GM18507 (cell line): ENCODE measurements at places on chromosomes 5 and 9.

- no peak for DNase-seq
Measured at GRCh38 chr5:147743678-147744374, 38.7 kb downstream of the JAKMIP2 start.

GRCh38 chr5:168727547-168727946 lies 148.4 kb upstream of the PANK3 start:
- DNase-seq: no peak

- DNase-seq: no peak
Measured at GRCh38 chr9:99592834-99593574, 228.7 kb upstream of the NR4A3 start.

GRCh38 chr5:11449217-11449616 lies 455.0 kb downstream of the CTNND2 start:
- DNase-seq: no peak

GRCh38 chr5:81140943-81141342 lies 92.2 kb upstream of the CKMT2 start:
- no peak for DNase-seq

- no peak for DNase-seq
Measured at GRCh38 chr9:99823681-99824377, 2.1 kb downstream of the NR4A3 start.

DNA sequence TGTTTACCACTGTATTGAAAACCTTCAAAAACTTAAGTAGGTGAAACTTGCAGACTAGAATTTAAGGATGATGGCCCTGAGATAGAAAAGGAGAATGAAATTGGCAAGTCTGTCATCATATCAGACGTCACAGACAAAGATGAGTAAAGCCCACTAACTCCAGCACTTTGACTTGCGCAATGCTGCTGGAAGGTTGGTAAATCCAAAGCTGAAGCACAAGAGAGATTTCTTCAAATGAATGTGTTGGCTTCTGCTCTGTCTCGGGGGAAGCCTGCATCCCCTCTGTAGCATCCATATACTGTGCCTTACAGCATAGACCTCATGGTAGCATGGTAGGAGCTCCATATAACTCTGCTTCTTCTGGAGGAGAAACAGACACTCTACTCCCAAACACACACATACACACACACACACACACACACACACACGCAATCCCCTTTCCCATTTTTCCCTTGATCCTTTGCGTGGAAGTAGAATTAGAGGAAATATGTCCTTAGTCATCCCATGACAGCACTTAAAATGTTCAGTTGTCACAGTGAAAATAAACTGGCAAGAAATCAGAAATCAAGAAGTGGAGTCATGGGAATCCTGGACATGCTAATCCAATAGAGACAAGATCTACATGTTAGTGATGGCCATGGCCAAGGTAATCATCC lies 241.5 kb downstream of the NR3C1 start:
- no peak for DNase-seq

DNA sequence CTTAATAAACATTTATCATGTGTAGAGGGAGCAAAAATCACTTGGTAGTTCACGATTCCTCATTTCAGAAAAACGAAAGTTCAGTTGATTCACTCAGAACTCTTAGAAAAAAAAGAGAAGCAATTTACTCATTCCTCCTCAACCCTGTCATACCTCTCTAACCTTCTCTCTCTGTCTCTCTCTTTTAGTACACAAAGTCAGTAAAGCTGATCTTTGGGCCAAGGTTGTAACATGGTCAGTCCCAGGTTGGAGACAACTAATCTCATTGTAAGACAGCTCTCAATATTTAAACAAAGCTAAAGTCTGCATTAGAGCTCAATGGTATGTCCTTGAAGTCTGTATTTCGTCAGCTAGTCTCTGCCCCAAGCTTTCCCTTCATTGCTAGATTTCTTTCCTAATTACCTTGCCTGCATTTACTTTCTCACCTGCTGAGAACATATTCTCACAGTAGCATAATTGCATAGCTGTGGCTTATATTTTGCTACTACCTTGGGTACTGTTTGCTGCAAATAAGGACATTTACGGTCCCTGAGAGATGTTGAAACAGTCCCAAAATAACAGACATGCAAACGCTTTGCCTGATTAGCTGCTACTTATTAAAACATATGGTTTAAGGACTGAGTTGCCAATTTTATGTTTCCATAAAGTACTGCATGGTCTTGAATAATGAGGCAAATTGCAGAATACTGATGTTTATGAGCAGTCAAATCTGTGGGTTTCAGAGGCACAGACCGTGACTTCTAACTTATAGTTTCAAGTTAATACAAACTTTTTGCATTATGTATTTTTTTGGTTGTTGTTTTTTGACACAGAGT lies 138.3 kb downstream of the GPBP1 start:
- DNase-seq: no peak

- no peak for DNase-seq
Measured at GRCh38 chr5:56232538-56232937, 592 bp downstream of the ANKRD55 start.

DNA sequence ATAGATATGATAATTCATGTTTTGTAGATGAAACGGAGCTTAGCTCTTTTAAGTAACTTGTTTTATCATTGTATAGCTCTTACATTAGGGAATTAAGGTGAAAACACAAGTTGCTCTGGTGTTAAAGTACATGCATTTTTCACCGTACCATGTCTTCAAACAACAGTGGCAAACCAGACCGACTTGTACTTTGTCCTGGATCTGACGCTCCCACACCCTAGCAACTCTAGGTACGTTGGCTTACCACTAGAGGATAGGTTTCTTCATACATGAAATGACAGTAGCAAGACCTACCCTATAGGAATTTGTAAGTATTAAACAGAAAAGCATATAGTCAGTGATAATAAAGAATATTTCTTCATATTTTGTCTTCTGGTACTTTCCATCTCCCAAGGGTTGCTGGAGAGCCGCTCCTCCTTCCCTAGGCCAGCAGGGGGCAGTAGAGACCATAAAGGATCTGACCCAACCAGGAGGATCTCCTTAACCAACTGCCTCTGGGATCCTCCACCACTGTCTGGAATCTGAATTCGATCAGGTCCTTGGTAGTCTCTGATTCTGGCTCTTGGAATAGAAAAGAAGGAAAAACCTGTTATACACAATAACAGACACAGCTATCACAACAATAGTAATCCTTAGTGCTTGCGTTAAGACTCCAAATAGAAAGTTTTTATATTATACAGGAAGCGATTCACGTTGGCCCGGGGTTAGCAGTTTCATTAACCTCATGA lies 136.7 kb downstream of the CAVIN4 start:
- DNase-seq: peak; percentile 26

DNA sequence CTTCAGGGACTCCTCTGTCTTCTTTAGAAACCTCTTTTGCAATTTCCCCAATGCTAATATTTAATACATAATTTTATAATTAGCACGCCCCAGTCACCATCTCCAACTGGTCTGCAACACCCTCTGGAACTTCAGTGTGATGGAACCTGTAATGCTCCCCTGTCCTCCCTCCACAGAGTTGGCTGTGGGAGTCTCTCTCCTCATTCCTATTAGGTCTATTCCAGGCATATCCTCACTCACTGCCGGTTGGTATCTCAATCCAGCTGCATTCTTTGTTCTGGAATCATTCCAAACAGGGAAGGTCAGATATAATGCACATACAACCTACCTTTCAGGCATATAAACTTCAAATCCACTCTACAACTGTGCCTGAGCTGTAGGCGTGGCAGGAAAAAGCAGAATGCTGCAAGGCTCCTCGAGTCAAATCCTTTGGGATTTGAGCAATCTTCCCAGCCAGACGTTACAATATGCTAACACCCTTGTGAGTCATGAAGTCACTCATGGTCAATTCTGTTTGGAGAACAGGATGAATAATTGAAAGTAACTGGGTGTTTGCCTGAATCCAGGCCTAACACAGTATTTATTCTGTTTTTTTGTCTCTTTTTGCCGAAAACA lies 293.8 kb downstream of the CWC27 start:
- no peak for DNase-seq

DNA sequence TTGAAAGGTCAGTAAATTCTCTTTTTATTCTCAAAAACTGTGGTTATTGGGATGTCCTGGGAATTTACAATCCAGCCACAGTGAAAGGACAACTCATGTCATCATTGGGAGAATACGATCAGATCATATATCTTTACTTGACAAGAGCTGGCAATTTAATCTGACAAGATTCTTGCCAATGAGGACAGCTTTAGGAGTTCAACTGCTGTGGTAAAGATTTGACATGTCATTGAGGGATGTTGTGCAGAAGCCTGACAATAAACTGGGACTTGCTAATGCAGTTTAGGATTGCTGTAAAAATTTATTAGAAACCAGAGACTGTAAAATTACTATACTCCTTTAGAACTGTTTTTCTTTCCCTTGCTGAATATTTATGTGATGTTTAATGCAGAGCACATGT lies 1131.0 kb downstream of the MAT2B start:
- DNase-seq: no peak

- DNase-seq: no peak
Measured at GRCh38 chr5:55724281-55724680, 12.2 kb upstream of the SLC38A9 start.

DNA sequence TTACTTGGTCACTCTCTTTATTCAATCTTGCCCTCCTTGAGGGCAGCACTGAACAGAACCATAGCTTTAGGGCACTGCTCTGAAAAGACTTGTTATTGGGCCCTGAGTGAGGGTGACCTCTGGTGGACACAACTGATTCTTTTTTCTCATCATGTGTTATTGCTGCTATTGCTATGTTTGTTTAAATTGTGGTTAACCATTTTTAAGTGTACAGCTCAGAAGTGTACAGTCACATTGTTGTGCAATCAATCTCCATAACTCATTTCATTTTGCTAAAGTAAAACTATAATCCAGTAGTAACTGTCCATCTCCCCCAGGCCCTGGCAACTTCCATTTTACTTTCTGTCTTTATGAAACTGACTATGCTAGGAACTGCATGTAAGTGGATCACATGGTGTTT lies 351.1 kb upstream of the RIOK2 start:
- DNase-seq: peak; percentile 9

GRCh38 chr9:124657516-124657915 lies 113.6 kb downstream of the NR6A1 start:
- no peak for DNase-seq

GRCh38 chr5:125202353-125202752 lies 455.9 kb upstream of the ZNF608 start:
- DNase-seq: no peak

DNA sequence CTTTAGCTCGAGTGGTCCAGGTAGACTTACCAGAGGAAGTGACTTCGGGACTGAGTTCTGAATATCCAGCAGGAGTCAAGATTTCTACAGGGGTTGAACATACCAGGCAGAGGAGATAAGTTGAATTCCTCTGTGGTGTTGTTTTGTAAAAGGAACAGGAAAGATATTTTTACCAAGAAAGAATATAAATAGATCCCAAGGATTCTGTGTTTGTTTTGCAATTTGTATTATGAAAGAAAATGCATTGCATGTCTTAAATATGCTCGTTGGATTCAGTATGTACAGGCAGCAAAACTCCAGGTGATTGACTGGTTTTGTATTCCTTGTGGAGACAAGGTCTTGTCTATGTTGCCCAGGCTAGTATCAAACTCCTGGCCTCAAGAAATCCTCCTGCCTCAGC lies 197.8 kb downstream of the FRMD3 start:
- DNase-seq: no peak

- DNase-seq: no peak
Measured at GRCh38 chr5:114314061-114314460, 47.8 kb upstream of the KCNN2 start.

GRCh38 chr9:80792726-80793125 lies 896.6 kb downstream of the TLE1 start:
- DNase-seq: no peak

DNA sequence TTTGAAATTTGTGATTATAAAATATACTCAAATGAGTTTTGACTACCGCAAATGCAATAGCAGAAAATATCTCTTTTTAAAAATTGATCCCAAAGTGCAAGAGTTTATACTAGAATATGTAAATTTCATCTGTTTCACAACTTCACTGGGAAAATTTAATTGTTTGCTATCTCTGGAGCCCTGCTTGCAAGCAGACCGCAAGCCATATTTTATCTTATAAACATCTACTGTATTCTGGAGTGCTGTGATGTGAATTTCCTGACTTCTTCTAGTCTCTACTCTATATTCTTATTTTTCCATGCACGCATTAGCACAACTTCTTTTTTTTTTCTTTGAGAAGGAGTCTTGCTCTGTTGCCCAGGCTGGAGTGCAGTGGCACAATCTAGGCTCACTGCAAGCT lies 98.7 kb downstream of the DROSHA start:
- no peak for DNase-seq

- DNase-seq: no peak
Measured at GRCh38 chr9:16277471-16277960, 593.0 kb downstream of the BNC2 start.

DNA sequence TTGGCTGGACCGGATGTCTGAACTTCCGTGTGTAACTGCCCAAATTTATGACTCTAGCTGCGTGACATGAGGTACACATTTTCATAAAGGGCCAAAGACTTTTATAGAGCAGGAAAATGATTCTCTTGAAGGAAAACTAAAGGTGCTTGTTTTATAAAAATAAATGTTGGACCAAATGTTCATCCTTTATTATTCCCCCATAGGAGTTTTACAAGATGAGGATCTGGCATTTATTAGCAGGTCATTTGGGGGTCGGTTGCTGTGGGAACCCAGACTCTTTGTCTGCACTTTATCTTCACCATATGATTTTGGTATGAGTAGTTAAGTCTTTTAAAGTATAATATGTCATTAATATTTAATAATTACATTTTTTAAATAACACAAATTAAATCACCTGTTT lies 571.2 kb downstream of the EFNA5 start:
- DNase-seq: no peak

GRCh38 chr5:40386289-40386688 lies 293.4 kb upstream of the PTGER4 start:
- peak; percentile 12 for DNase-seq

DNA sequence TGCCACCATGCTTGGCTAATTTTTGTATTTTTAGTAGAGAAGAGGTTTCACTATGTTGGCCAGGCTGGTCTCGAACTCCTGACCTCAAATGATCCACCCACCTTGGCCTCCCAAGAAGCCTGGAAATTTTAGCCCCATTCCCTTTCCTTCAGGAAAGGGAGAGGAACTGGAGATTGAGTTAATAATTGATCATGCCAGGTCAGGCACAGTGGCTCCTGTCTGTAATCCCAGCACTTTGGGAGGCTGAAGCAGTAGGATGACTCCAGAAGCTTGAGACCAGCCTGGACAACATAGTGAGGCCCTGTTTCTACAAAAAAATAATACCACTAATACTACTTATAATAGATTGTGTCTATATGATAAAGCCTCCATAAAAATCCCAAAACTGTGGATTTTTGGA lies 124.6 kb downstream of the UNC13B start:
- DNase-seq: no peak

DNA sequence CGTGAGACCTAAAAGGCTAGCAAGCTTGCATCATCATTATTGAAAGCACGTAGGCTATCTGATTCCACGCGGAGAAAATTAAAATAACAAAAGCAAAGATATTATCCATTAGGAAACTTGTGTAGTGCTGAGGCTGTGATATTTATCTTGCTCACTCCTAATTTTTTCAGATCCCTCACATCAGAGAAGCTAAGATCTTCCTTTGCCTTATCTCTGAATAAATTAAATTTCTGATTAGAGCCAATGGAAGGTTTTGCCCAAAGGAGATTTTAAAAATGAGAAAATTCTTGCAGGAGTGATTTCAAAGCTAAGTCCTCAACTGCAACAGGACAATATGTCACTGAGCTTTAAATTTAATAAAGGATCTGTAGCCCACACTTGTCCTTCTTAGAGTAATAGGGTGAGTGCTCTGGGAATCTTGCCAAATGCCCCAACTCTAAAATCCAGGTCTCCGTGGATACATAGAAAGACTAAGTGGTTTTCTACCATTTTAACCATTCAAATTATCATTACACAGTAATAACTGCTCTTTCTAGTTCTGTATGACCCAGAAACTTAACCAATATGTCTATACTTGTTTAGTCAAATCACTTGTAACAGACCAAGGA lies 295.0 kb downstream of the CAAP1 start:
- DNase-seq: no peak

- DNase-seq: no peak
Measured at GRCh38 chr5:116696366-116696765, 121.7 kb upstream of the SEMA6A start.
